ENCODE measurements at places on chromosomes 2 and 18. TPM values are rescaled to one million over a fixed set of nuclear protein-coding genes. Genes with fewer than 3 reads are reported as not detected.

The CROCC2 gene
- not detected for total RNA-seq

The CFAP65 gene
- total RNA-seq = not detected

The ALPG gene
- total RNA-seq = not detected

The RNU2-63P gene
- not detected for total RNA-seq

The CPSF3 gene
- 37.7 TPM for total RNA-seq

The NYAP2 gene
- total RNA-seq = not detected
